Fibroblast of skin of left quadriceps (primary cell): ENCODE measurements at places on chromosomes 5 and 9.

DNA sequence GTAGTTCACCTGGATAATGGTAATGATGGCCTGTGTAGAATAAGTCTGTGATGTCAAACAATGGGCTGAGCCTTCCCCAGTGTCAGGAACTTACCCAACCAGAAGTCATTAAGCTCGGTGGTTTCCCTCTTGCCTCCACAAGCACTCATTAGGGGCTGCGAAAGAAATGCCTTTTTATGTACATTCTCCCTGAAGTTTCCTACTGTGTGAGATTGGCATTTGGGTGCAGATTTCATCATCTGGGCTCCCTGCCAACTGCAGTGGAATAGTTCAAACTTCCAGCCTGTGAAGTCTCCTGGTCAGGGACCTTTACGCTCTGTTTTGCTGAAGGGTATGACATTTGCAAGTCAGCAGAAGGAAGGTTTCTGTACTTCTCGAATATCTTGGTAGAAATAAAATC is 41.6 kb upstream of the TMEM215 start:
- DNase-seq, result no peak

DNA sequence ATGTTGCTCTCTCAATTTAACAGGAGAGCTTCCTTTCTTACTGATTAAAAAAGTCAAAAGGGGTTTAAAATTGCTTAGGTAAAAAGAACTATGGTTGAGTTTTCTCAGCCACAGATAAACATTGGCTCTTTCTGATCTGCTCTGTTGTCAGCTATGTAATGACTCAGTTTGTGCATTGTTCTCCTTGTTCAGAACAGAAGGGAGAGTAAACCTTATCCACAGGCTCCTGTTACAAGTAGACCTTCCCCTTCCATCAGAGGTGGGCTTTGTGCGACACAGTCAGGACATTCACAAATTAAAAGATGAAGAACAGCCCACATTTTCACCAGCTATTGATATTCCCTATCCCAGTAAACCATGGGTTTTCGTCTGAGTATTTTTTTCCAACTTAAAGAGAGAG is 236.3 kb upstream of the SEMA6A start:
- DNase-seq, result no peak

DNA sequence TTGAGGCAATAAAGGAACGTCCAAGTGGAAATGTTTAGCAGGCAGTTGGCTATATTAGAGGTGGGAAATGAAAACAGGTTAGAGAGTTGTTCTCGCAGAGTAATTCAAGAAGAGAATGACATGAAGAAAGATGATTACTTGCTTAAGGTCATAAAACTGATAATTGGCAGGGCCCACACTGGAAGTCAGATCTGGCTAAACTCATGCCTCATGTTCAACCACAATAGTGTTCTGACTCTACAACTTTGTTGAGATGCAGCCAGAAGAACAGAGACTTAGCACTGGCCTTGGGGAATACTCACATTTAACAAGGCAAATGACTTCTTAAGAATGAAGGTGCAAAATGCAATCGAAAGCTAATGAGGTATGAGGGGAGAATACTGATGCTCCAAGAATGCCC is 27.2 kb upstream of the TNFSF8 start:
- no peak for DNase-seq

GRCh38 chr5:154858972-154859871 is 795 bp downstream of the CNOT8 start:
- DNase-seq, result no peak

DNA sequence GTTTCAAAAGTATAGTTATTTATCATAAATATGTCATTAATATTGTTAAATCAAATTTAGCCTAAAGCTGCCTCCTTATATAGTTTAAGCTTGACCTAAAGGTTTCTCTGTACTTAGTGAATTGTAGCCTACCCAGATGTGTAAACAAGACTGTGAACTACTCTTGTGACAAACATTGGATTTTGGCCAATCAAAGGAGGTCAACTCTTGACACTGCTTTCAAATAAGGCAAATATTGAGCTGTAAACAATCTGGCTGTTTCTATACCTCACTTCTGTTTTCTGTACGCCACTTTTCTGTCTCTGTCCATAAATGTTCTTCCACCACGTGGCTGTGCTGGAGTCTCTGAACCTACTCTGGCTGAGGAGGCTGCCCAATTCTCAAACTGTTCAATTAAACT is 51.2 kb downstream of the FXN start:
- no peak for DNase-seq

- no peak for DNase-seq
These were observed 4.8 kb downstream of the TTF1 start for GRCh38 chr9:132401824-132402223.
